ENCODE measurements at places on chromosomes 6 and 20. TPM values are rescaled to one million over a fixed set of nuclear protein-coding genes. Genes with fewer than 3 reads are reported as not detected.
A peak's percentile ranks its signal among the peaks of the same experiment; 100 is the strongest.

GRCh38 chr6:13004601-13005000, 288.0 kb downstream of the PHACTR1 start:
- no peak overlapping the region for H3K27ac ChIP-seq
- no peak for DNase-seq
- H3K27me3 ChIP-seq, result peaks cover 21% of the 10 kb centered on the region
- H3K4me3 ChIP-seq, result no peak overlapping the region

DNA sequence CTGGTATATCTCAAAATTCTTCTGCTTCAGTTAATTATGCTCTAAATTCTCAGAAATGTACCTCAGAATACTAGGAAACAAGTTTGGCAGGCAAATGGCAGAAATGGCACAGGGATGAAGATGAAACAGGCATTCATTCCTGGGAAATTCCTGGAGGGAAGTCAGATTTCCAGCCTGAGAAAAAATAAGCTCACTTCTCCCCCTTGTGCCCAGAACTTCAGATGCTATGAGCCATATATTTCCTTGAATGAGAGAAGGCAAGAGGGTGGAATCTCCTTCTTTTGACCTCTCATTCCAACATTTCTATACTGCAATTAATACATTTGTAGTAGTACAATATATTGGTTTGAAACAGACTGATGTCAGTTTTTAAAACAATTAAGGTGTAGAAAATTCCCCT, 22.8 kb downstream of the RGS17 start:
- H3K27ac ChIP-seq, result no peak overlapping the region
- DNase-seq, result no peak
- H3K27me3 ChIP-seq, result peaks cover 4% of the 10 kb centered on the region
- H3K4me1 ChIP-seq, result no peaks in the 10 kb centered on the region
- H3K36me3 ChIP-seq, result no peaks in the 10 kb centered on the region

DNA sequence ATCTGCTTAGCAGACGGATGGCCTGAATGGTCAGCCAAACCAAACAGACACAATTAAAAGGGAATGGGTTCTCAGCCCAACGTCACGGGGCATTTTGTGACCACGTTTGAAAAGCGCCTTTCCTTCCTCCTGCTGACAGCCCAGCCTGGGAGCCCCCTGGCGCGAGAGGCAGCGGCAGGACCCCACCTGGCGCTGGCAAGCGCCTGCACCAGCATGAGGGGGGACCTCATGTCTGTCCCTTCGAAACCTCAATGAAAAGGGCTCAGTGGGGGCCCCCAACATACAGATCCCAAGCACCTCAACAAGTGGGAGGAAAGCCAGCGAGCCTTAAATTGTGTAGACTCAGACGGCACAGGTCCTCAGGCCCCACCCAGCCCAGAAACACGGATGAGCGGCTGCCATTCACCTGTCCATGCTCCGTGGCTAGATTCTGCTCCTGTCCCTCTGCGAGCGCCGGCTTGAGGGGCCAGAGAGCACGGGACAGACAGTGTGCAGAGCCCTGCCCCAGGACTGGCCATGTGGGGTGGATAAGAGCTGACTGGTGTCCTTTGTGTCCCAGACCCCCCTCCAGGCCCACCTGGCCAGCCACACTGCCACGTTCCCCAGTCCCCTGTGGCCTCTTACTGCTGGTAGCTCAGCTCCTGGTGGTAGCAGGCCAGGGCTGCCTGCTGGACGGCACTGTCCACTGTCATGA, 87.6 kb downstream of the NINL start:
- no peaks in the 10 kb centered on the region for H3K27me3 ChIP-seq
- no peak overlapping the region for H3K27ac ChIP-seq
- no peaks in the 10 kb centered on the region for H3K36me3 ChIP-seq
- DNase-seq, result no peak
- no peaks in the 10 kb centered on the region for H3K4me1 ChIP-seq

- H3K4me1 ChIP-seq, result peaks cover 13% of the 10 kb centered on the region
- no peak overlapping the region for H3K4me3 ChIP-seq
- H3K27ac ChIP-seq, result no peak overlapping the region
- H3K27me3 ChIP-seq, result no peaks in the 10 kb centered on the region
- no peak for DNase-seq
- peaks cover 18% of the 10 kb centered on the region for H3K36me3 ChIP-seq
Observed at GRCh38 chr6:44868910-44869309, 459.2 kb upstream of the RUNX2 start.

- no peak overlapping the region for H3K27ac ChIP-seq
- H3K36me3 ChIP-seq, result no peaks in the 10 kb centered on the region
- DNase-seq, result no peak
- H3K4me1 ChIP-seq, result no peaks in the 10 kb centered on the region
- H3K27me3 ChIP-seq, result peaks cover 21% of the 10 kb centered on the region
- no peak overlapping the region for H3K4me3 ChIP-seq
Observed at GRCh38 chr20:57884956-57885355, 175.1 kb upstream of the PMEPA1 start.

DNA sequence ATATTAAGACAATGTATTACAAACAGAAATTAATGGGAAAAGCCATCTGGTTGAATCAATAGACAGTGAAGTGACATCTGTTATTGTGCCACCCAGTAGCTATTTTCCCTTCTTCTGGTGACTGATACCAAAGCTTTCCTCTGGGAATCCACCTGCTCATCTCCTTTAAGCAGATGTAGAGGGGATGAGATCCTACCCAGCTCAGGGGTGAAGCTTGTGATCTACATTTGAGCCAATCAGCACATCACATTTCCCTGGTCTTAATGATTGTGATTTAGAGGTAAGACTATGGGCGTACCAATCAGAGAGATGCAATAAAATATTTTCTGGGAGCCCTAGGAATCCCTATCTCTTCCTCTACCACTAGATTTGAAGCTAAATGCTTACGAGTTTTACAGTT, 782.9 kb downstream of the PTPRT start:
- no peaks in the 10 kb centered on the region for H3K4me1 ChIP-seq
- H3K4me3 ChIP-seq, result no peak overlapping the region
- no peaks in the 10 kb centered on the region for H3K36me3 ChIP-seq

GRCh38 chr6:125013938-125014660, 51.9 kb downstream of the RNF217 start:
- no peaks in the 10 kb centered on the region for H3K36me3 ChIP-seq
- no peak overlapping the region for H3K4me3 ChIP-seq
- H3K27ac ChIP-seq, result no peak overlapping the region
- DNase-seq, result no peak

Gene GMEB2
- total RNA-seq, result 18.5 TPM

DNA sequence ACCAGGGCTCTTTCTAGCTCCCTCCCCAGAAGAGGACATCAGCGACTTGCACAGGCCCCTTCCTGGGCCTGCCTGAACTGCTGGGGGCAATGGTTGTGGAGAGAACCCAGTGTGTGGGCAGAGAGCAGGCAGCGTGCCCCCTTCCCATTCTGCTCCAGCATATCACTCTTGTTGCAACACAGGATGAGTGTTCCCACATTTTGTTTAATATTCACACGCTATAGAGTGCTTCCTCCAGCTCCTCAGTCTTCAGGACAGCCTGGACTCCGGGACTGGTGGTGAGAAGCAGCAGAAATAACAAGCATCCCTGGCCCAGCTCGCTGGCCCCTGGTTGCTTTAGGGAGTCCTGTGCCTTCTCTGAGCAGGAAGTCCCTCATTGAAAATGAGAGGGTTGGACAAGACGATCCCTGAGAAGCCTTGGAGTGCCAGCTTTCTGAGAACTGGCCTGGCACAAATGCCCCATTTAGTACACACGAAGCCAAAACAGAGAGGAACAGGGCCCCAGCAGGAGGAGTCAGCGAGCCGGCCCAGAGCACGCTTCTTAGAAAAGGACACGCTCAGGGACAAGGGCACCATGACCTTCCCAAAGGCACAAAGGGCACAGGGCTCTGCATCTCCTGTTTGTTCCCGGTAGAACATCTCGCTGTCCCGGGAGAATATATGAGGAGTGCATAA, 84.2 kb upstream of the FOXC1 start:
- H3K27me3 ChIP-seq, result peaks cover 17% of the 10 kb centered on the region
- peaks cover 67% of the 10 kb centered on the region for H3K4me1 ChIP-seq
- H3K4me3 ChIP-seq, result no peak overlapping the region
- DNase-seq, result no peak

GRCh38 chr6:18997375-18997826, 610.3 kb downstream of the RNF144B start:
- H3K36me3 ChIP-seq, result no peaks in the 10 kb centered on the region
- H3K4me1 ChIP-seq, result no peaks in the 10 kb centered on the region
- no peaks in the 10 kb centered on the region for H3K27me3 ChIP-seq
- no peak for DNase-seq
- no peak overlapping the region for H3K27ac ChIP-seq

DNA sequence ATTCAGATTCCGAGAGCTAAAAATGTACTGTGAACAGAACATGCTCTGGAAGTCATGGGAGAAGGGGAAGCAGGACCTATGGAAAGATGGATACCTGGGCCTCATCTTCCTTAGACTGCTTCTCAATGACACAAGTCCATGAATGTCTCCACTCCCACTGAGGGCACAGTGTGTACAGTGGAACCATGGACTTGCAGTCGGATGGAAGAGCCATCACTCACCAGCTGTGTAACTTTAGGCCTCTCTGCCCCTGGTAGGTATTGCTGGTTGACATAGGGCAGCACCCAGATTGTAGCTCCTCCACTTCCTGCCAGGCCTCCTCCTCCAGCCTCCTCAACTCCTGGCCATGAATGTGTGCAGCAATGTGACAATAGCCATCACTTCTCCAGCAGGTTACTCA, 52.5 kb downstream of the MAFB start:
- H3K36me3 ChIP-seq, result no peaks in the 10 kb centered on the region
- DNase-seq, result no peak
- H3K27ac ChIP-seq, result no peak overlapping the region
- H3K27me3 ChIP-seq, result no peaks in the 10 kb centered on the region
- no peaks in the 10 kb centered on the region for H3K4me1 ChIP-seq

DNA sequence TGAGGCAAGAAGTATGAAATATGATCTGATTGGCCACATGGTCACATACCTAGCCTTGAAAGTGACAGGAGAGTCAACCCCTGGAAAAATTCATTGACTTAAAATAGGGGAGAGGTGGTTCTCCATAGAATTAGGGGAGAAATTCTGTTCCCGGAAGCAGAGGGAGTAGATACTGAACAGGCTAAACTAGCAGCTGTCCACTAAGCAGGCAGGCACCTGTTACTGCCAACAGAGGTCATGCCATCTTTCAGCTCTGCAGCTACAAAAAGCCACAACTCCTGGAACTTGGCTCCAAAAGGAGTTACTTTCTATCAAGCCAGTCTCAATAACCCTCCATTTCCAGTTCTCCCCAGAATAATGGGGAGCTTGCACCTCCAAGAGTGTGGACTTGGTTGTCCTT, 352.5 kb downstream of the MAFB start:
- no peak overlapping the region for H3K27ac ChIP-seq
- H3K36me3 ChIP-seq, result no peaks in the 10 kb centered on the region
- no peak for DNase-seq
- no peaks in the 10 kb centered on the region for H3K27me3 ChIP-seq
- no peaks in the 10 kb centered on the region for H3K4me1 ChIP-seq
- no peak overlapping the region for H3K4me3 ChIP-seq

DNA sequence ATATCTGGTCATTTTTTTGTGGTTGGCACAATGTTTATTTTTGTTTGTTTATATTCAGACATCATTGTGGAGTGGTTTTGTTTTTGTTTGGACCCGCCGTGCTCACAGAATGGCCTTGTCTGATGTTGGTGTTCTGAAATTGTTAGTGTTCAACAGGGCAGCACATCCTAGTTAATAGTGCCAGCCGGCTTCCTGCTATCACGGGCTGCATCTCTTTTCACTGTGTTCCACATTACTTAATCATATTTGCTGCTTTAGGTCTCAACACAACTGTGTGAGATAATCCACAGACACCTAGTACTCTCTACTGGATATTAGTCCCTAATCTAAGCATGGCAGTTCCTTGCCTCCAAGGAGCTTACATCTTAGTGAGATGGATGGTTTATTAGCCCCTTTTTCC, 2.8 kb upstream of the EIF2S2 start:
- H3K36me3 ChIP-seq, result peaks cover 18% of the 10 kb centered on the region
- H3K4me1 ChIP-seq, result peaks cover 12% of the 10 kb centered on the region

Gene JAG1
- 0.30 TPM for total RNA-seq

- no peak overlapping the region for H3K27ac ChIP-seq
- DNase-seq, result no peak
- no peaks in the 10 kb centered on the region for H3K36me3 ChIP-seq
- H3K4me3 ChIP-seq, result no peak overlapping the region
Observed at GRCh38 chr6:29442719-29443118, 3.6 kb downstream of the OR10C1 start.

GRCh38 chr6:144310765-144311164, 25.6 kb downstream of the UTRN start:
- H3K4me1 ChIP-seq, result peaks cover 24% of the 10 kb centered on the region
- H3K27ac ChIP-seq, result peak overlapping the region; percentile 27
- peaks cover 13% of the 10 kb centered on the region for H3K36me3 ChIP-seq
- peaks cover 11% of the 10 kb centered on the region for H3K27me3 ChIP-seq

Gene CYP39A1
- total RNA-seq, result not detected
